ENCODE measurements at places on chromosomes 5 and 9.

DNA sequence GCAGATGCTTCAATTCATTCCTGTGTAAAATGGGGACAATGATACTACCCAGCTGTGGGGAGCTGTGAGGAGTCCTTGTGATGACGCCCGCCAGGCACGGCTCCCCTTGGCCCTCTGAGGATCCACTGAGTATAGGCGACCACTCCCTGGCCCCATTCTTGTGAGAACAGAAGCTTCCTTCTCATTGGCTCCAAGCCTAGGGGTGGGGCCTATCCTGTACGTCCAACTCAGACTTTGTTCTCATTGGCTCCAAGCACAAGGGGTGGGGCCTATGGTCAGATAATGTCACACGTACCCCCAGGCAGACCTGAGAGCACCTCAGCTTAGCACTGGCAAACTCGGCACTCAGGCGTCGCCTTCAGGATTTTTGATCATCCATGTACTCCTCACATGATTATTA is 232.9 kb upstream of the MVB12B start:
- no peak for DNase-seq

DNA sequence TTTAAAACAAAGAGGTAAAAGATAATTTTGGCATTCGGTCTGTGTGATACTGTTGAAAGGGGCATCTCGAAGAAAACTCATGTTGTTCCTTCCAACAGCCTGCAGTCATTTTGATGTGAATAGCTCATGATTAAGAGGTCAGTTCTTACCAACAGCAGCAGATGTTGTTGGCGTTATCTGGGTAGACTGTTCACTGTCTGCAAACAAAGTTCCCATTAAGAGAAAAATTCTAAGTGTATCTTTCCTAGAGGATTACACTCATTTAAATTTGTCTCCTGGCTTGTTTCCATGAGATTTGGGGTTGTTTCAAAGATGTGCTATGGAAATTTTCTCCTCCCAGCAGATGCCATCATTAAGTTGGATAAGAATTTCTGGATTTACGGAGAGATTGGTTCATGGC is 138.2 kb upstream of the RORB start:
- DNase-seq, result no peak

- no peak for DNase-seq
Measured at GRCh38 chr9:131097948-131098278, 1.6 kb downstream of the AIF1L start.

DNA sequence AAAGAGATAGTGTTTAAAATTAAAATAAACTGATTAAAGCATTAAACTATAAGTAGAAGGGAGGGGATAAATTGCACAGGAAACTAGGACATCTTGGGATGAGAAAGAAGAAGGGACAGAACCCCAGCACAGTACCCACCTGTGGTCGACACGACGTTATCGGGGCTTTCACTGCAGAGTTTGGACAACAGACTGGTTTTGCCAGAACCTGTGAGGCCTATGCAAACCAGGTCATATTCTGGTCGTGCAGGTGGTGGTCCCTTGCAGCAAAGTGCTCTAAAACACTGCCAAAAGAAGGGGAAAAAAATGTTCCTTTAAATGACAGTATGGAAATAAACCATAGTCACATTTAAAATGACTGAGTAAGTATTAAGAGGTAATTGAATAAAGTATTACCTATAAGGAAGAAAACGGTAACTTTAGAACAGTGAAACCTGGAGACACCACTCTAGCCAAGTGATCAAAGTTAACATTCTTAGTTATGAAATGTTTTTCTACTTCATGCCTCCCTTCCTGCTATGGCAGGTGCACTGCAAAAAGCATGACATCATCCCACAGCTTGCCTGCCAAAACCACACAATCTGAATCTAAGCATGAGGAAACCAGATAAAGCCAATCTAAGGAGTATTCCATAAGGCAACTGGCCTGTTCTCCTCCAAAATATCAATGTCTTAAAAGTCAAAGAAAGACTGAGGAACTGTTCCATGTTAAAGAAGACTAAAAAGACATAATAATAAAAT is 138.6 kb downstream of the ARL15 start:
- DNase-seq, result no peak

DNA sequence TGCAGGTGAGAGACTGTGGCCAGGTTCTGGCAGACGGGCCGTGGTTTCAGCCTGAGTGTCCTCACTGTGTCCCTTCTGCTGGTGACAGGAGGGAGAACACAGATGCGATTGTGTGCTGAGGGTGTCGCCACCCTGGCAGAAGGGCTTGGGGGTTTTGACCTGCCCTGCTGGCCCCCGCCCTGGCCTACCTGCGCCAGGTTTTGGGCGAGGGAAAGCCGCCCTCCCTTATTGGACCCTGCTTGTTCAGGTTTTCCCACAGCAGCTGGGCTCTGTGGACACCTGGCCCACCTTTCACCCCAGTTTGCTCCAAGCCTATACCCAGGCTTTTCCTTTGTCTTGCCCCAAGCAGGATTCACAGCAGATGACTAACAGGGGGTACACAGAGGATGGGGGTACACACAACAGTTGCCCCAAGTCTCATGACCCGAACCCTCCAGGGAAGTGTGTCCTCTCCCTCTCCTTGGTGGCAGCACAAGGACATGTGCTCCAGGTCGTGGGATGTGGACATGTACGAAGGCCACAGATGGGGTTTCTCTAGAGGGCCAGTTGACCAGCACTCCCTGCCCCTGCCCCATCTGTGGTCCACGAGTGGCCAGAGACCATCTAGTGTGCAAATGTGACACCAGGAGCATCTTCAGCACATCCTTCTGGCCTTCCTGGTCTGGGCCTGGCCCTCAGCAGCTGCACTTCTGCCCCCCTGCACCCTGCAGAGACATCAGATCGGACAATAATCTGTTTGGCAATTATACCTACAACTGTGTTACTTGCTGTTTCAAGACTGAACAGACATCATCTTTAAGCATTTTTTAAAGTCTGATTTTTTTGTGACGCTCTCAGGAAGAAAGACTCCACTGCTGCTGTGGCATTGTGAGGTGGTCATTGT is 265.8 kb upstream of the IRX4 start:
- DNase-seq, result no peak

DNA sequence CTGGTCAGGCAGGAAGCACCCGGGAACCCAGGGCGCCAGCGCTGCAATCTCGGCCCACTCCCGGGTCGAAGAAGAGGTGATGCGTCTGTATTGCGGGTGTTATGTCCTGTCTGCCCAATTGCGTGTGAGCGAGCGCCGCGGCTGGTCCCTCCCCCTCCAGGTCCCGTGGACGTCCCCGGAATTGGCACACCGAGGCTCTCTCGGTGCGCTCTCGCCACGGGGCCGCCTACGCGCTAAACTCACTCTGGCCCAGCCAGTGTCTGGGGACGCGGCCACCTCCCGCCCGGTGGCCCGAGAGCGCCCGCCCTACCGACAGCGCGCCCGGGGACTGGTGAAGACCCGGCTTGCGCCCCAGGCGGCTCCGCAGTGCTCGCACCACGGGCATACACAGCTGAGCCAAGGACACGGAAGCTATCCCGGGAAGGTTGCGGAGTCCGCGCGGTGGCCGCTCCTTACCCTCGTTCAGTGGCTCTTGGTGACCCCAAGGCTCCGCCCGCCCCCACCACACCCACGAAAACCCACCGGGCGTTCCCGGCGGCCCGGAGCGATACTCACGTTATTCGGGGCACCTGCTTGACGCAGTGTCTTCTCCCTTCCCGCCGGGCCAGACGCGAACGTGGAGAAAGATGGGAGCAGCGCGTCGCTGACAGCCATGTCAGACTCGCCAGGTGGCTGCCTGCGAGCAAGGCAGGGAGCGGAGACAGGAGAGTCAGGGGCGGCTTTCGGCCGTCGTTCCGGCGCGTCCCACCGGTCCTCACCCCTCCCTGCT is 1.0 kb downstream of the KLF4 start:
- DNase-seq, result no peak

GRCh38 chr5:116795189-116795588 is 220.6 kb upstream of the SEMA6A start:
- no peak for DNase-seq

- no peak for DNase-seq
Measured at GRCh38 chr5:72467461-72467860, 39.7 kb downstream of the ZNF366 start.

DNA sequence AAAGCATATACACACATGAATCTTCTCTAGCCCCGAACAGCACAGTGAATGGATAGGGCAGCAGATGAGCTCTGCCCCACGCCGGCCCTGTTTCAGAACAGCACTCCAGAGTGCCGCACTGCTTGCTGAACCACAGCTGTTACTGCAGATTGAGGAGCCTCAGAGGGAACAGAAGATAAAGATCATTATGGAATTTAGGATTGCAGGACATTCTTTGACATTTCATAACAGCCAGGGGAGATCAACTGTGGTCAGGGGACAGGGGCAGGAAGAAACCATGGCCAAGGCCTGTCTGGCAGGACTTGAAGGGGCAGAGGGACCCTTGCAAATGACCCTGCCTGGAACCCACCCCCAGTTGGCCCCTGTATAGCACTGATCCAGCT is 20.6 kb downstream of the IRF1 start:
- DNase-seq, result no peak

DNA sequence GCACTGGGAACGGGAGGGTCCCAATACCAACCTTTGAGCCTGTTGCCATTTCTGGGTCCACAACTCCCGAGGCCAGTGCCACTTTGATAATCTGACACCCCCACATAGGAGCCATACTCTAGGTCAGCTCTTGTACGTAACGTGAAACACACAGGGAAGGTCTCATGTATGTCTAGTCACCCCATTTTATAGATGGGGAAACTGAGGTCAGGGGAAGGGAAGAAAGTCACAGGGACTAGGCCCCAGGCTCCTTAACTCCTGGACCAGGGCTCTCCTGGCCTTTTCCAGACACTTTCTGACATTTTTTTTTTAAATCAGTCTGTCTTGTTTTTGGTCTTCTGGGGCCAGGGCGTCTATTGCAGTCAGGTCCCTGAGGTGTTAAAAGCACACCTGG is 80.3 kb upstream of the SLC25A51 start:
- no peak for DNase-seq

DNA sequence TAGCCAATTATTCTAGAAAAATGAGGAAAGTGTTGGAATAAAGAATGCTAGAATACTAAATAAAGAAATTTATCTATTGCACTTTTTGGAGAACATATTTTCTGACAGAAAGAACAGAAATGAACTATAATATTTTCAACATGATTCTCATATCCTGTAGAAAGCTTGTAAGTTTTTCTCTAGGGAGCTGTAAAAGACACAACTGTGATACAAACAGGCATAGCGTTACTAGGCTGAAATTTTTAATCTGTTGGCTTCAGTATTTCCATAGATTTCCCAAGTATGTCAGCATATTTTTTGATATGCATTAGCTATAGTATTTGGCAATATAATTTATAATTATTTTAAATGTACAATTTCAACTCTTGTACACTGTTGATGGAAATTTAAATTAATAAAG is 31.3 kb downstream of the ANXA1 start:
- DNase-seq, result no peak

DNA sequence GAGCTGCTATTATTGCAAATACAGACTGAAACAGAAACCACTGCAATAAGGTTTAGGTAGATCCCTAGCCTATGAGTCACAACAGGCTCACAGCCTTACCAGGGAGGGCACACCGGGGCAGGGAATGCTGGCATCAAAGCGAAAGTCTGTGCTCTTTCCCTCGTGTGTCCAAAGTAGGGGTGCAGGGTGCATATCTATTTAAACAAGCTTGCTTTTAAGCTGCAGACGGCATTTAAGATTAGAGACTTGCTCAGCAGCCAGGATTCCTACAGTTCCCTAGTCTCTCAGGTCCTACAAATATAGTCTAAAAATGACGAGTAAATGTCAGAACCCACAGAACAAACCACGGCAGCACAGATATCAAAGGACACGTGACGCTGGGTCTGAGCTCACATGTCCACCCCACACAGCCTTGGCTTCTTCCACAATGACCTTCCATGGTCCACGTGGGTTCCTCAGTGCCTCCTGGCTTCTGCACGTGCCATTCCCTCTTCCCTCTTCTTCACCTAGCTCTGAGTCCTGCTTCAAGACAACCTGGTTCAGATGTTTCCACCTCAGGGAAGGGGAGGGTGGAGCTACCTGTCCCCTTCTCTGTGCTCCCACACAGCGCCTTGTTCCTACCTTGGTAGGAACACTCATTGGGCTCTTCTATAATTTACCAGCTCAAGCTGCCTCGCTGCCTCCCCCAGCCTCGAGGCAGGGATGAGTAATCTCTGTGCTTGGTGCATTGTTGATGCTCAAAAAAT is 193.2 kb downstream of the MAPKAP1 start:
- no peak for DNase-seq

GRCh38 chr9:84500826-84501225 is 160.3 kb upstream of the SLC28A3 start:
- DNase-seq, result no peak

DNA sequence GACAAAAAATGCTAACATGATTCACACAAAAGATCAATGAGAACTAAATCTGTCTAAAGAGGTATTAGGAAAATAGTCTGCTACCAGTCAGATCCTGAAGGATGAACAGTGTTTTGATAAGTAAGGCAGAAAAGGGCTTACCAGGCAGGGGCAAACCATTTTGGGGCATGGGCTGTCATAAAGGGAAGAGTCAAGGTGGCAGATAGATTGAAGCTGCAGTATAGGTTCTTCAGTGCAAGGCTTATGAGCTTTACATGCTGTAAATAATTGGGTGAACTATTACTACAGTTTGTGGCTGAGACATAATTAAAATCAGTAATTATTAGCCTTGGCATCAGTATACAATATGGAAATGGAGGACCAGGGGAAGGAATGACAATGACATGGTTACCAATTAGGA is 21.8 kb downstream of the CSNK1A1 start:
- no peak for DNase-seq

DNA sequence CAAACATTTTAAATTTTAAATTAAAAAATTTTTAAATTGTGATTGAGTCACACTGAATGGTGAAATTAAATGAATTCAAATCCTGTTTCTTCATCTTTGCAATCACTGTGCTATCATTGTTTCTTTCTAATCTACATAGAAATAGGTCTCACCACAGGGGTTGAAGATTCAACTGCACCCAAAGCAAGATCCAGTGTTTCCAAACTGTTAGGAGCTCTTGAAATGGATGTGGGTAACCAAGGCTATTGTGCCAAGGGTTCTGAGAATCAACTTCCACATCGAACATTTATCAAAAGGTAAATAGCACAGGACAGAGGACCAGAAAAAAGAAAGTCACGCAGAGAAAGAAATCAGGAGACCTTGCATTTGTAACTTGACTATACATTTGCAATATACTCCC is 172.6 kb upstream of the RASEF start:
- DNase-seq, result no peak

- DNase-seq, result no peak
Measured at GRCh38 chr9:115810166-115810565, 343.4 kb upstream of the PAPPA start.

DNA sequence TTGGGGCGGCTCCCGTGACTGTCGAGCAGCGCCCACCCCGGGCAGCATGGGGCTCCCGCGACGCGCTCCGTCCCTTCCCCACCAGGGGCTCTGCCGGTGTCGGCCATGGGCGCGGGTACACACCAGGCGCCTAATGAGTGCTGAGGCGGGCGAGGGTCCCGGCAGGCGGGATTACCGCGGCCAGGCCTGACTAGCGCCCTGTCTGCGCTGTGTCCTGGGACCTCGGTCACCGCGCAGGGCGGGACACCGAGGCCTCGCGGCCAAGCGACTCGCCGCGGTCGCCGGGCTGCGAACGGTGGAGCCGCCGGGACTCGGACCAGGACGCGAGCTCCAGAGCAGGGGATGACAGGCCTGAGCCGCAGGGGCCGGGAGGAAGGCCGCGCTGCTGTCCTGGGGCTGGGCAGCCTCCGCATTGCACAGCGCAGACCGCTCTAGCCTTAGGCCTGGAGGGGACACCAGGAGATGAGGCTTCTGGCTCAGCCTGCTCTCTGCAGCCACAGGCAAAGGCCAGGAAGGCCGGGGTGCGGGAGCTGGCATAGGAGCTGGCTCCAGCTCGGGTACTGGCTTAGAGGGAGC is 14.1 kb downstream of the LCN10 start:
- no peak for DNase-seq

GRCh38 chr9:9997585-9997984 is 615.2 kb downstream of the PTPRD start:
- no peak for DNase-seq
